ENCODE measurements at places on chromosomes 4 and X. TPM values are rescaled to one million over a fixed set of nuclear protein-coding genes. Genes with fewer than 3 reads are reported as not detected.

Gene ELF4
- polyA plus RNA-seq = 3.5 TPM

Gene RASL11B
- polyA plus RNA-seq = 3.1 TPM

Gene PPEF2
- polyA plus RNA-seq = not detected

Gene BRS3
- polyA plus RNA-seq = not detected

Gene PCDH11X
- 1.3 TPM for polyA plus RNA-seq

Gene PCDH18
- 2.6 TPM for polyA plus RNA-seq

Gene PFKFB1
- polyA plus RNA-seq = 1.7 TPM

Gene RHOH
- polyA plus RNA-seq = 1.1 TPM

Gene F8
- 24.8 TPM for polyA plus RNA-seq

Gene MAGEE2
- polyA plus RNA-seq = 0.60 TPM

Gene LIMCH1
- polyA plus RNA-seq = 30.8 TPM

Gene SULT1B1
- polyA plus RNA-seq = 0.32 TPM

Gene STS
- 12.2 TPM for polyA plus RNA-seq

Gene RIBC1
- polyA plus RNA-seq = 8.6 TPM

Gene BTK
- 6.3 TPM for polyA plus RNA-seq

Gene FREM3
- polyA plus RNA-seq = not detected

Gene MTNR1A
- not detected for polyA plus RNA-seq

Gene ARHGAP10
- 17.6 TPM for polyA plus RNA-seq

Gene TBC1D19
- 4.4 TPM for polyA plus RNA-seq

Gene PHOX2B
- polyA plus RNA-seq = 6.8 TPM

Gene ADH1C
- polyA plus RNA-seq = 0.51 TPM

Gene FAM241A
- polyA plus RNA-seq = 3.2 TPM

Gene TXK
- 1.9 TPM for polyA plus RNA-seq

Gene OTC
- polyA plus RNA-seq = 0.18 TPM

Gene FAM149A
- polyA plus RNA-seq = 4.2 TPM

Gene CXCL11
- polyA plus RNA-seq = 1.2 TPM

Gene TBC1D8B
- polyA plus RNA-seq = 16.5 TPM

Gene CRLF2
- polyA plus RNA-seq = not detected

Gene JCHAIN
- 124 TPM for polyA plus RNA-seq

Gene WDFY3
- polyA plus RNA-seq = 10.7 TPM

Gene AWAT2
- not detected for polyA plus RNA-seq

Gene LUZP4
- not detected for polyA plus RNA-seq

Gene CYTL1
- 0.51 TPM for polyA plus RNA-seq
